NCI-H146 (cell line): ENCODE measurements at places on chromosomes 4 and X.

GRCh38 chrX:95754411-95754810 lies 930.2 kb upstream of the DIAPH2 start:
- no peak for DNase-seq

- no peak for DNase-seq
These were observed 49.8 kb upstream of the KLF3 start for GRCh38 chr4:38614231-38614630.

DNA sequence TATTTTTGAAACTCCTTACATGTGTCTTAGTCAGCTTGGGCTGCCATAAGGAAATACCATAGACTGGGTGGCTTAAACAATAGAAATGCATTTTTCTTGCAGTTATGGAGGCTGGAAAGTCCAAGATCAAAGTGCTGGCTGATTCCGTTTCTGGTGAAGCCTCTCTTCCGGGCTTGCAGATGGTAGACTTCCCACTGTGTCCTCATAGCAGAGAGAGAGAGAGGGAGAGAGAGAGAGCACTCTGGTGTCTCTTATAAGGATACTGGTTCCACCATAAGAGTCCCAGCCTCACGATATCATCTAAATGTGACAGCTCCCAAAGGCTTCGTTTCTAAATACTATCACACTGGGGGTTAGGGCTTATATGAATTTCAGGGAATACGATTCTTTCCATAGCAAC lies 39.7 kb downstream of the ENPEP start:
- DNase-seq = no peak

- peak; percentile 67 for DNase-seq
These were observed 7.5 kb upstream of the BCOR start for GRCh38 chrX:40104985-40105834.

GRCh38 chr4:158895797-158896576 lies 127.2 kb downstream of the FNIP2 start:
- peak; percentile 7 for DNase-seq

- DNase-seq = no peak
These were observed 1.0 kb upstream of the SNCA start for GRCh38 chr4:89837993-89838390.

DNA sequence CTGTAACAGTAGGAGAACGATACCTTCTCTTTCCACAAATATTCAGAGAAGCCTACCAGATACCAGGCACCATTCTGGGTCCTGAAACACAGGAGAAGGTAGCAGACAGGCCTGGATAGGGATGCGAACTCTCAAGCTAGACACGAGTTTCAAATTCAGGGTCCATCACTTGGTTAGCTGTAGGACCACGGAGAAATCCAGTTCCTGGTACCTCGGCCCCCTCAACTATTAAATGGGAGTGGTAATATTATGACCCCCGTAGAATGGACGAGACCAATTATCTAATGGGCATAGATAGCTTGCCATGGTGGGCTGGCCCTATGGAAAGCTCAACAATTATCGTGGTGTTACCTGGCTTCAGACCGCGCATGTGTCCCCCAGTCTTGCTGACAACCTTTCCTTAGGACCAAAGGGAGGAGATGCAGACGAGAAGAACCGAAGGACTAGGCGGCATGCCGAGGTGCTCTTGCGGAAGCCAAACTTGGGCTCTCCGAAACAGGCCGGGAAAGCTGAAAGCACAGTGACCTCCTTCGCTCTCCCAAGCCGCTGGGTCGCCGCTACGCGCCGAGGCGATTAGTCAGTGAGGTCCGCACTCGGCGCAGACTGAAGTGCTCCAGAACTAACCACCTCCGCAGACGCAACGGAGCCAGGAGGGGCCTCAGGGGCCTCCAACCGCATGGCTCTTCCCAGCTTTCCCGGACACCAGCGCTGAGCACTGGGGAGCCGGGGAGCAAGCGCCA lies 19.6 kb downstream of the NKX3-2 start:
- no peak for DNase-seq

DNA sequence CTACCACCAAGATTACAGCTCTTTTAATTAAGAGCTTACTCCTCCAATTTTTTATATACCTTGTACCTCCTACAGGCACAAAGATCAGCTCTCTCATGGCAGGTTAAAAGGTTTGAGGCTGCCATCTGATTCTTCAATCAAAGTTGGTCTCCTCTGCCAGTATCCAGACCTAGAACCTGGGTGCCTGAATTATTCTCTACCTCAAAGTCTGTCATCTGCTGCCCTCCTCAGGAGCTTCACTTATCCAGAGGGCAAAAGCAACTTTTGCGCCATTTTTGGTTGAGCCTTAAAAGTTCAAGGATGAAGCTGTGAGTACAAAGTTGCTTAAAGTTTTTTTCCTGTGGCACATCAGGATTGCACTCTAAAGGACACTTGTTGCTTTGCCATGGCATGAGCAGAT lies 343.7 kb upstream of the PPP1R2C start:
- DNase-seq = no peak

- DNase-seq = no peak
These were observed 24.9 kb downstream of the RGS12 start for GRCh38 chr4:3317656-3318211.

DNA sequence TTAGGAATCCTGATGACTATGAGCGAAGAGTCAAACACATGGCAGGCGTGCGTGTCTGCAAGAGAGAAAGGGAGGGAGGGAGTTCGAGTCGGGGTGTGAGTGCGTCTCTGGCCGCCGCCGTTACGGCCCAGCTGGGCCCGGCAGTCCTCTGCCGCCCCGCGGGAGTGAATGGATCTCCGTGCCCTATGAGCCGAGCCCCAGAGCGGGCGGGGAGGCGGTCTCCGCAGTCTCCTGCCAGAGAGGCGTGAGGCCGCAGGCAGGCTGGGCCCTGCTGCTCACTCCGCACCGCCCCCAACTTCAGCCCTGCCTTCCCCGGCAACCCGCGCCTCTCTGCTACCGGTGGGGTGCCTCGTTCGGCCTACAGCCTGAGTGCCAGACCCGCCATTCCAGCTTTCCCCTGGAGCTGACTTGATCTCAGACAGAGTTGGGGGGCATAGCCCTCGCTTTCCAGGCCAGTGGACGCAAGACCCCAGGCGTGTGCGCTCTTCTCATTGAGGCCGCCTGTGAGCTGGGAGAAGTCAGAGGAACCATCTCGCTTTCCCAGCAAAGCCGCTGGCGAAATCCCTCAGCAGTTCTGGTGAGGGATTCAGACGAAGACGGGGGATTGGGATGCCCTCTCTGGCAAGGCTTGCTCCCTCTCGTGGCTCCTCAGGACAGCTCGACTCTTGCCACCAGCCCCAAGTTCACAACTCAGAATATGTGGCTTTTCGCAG lies 1.4 kb downstream of the SLC16A2 start:
- no peak for DNase-seq

DNA sequence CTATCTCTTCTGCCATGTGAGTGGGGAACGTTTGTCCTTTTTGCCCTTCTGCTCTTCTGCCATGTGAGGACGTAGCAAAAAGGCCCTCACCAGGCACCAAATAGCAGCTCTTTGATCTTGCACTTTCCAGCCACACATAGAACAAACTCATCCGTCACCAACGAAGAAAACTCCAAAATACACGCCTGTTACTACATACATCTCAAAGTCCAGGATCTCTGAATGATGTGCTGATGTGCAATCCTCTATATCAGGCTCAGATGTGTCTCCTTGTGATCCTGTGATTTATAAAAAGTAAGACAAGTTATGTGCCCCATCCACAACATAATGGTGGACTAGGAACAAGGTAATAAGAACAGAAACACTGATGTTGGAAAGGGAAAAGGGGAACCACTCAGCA lies 9.8 kb upstream of the TAB3 start:
- no peak for DNase-seq

GRCh38 chr4:182416067-182416466 lies 172.9 kb downstream of the TENM3 start:
- DNase-seq = no peak

DNA sequence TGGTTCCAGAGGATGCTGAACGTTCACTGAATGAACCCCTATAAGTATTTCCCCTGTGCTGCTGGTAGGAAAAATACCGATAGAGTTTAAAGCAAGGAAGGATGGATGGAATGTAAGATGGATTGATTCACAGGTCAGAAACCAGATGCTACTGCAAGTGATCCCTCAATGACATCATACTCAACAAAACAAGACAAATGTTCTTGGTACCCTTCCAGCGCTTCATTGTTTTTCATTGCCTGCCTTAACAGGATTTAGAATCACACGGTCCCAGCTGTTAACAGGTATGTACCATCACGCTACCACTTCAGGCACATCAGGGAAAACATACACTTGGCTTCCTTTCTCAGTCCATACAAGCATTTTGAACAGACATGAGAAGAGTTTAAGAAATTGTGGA lies 118.1 kb upstream of the TLR3 start:
- no peak for DNase-seq

GRCh38 chr4:6524436-6524835 lies 50.6 kb upstream of the MAN2B2 start:
- DNase-seq = peak; percentile 12

- no peak for DNase-seq
These were observed 125.1 kb upstream of the FRG1 start for GRCh38 chr4:189815404-189816192.

DNA sequence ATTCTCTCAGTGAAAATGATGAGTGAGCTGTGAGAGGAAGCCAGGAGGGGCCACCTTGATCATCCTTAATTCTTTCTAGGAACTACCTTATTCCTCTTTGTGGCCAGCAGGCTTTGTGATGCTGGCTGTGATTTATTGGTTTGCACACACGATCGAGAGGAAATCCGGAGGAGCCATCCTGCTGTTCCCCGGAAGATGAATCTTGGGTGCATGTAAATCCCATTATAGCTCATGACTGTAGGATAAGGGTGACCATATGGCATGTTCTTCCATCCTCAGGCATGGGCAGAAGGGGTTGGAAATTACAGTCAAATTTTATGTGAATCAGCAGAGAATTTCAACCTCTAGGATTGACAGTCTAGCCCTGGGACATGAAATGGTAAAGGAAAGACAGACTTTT lies 254.5 kb downstream of the UNC5C start:
- no peak for DNase-seq

DNA sequence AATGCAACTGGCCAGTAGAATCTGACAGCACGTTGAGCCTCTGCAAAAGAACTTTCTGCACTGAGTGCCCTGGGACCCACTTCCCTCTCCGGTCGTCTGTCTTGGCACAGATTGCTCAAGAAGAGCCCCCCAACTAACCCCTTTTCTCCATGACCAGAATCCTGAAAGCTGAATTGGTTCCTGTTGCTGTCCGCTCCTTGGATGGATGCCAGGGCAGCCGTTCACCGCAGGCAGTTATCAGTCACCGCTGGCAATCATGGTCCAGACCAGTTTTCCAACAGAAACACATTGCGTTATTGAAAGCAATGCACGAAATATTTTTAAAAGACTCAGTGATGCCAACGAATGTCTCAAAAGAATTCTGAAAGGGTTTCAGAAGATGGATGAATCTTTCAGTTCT lies 733.7 kb upstream of the FRG1 start:
- DNase-seq = no peak

DNA sequence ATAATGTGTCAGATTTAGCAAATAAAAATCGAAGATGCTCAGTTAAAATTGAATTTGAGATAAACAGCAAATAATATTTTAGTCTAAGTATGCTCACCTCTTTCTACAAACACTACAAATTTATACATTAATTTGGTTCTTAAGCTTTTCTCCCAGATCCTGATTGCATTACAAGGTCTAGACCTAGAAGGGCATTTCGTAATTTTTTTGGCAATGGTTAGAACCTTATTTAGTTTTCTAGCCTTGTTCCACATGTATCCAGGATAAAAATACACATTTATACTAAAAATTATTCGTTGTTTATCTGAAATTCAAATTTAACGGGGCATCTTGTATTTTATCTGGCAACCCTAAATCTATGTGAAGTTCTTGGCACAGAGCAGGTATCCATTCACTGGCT lies 2.5 kb upstream of the CDKL5 start:
- DNase-seq = no peak

GRCh38 chrX:94492541-94492940 lies 818.5 kb downstream of the FAM133A start:
- DNase-seq = peak; percentile 71

GRCh38 chr4:139642364-139642763 lies 23.3 kb upstream of the MGST2 start:
- DNase-seq = no peak

GRCh38 chr4:76459291-76459723 lies 24.3 kb downstream of the SHROOM3 start:
- DNase-seq = no peak

- no peak for DNase-seq
These were observed 67.3 kb downstream of the GLUD2 start for GRCh38 chrX:121114691-121115090.

DNA sequence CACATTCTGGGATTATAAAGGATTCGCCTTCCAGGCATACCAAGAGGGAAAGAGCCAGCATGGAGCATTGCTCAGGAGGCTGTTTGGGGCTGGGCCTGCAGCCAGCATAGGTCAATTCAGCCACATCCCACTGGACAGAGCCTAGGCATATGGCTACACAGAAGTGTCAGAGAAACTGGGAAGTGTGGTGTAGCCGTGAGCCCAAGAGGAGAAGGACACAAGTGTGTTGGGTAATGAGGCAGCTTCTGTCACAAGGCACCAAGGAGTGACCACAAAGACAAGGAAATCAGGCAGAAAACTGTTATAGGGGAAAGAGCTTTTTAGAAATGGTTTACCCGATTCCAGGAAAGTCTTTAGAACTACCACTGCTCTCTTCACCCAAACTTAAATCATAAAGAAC lies 178.6 kb upstream of the TBL1X start:
- no peak for DNase-seq

DNA sequence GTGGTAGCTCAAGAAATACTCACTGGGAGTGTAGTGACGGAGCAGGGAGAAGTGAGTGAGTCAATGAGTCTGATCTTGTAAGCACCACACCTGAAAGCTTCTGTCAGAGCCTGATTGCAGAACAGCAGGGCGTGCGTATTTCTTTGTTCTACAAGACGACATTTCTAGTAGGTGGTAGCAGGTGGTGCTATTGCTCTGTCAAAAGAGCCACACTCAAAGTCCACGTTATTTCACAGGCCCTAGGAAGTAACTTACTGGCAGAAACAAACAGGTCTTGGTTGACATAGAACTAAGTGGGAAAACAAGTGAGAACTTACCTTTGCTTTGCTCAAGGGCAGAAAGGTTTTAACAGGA lies 46.4 kb upstream of the SPRY1 start:
- peak; percentile 84 for DNase-seq

DNA sequence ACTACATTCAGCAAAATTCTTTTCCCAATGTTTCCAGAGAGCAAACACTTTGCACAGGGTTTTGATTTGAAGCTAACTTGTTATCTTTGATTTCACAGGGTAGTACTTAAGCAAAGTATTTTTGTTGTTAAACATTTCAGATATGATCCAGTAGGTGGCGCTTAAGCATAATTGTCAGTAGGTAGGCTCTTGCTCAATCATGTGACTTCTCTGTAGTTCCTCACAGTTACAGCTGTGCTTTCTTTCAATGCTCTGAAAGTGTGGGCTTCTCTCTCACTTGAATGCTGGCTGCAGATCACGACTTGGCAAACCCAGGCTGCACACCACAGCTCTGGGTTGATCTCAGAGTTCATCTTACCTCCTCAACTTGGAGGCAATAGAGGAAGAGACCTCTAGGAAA lies 1016.5 kb downstream of the SH3BGRL start:
- DNase-seq = peak; percentile 17

DNA sequence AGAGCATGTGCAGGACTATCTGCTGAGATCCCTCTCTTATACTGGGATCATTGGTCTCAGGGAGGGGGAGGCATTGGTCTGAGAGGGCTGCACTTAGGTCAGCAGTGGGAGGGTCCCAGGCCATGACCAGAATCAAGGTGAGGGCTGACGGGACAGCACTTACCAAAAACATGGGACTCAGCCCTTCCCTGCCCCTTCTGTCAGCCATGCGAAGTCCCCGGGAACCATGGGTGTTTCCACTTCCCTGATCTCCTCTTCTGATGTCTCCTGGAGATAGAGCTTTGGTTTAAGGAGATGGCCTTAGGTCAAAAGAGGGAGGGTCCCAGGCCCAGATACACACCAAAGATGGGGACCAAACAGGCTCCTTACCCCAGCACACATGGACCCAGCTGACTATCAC lies 12.9 kb upstream of the HSFX1 start:
- no peak for DNase-seq
